ENCODE measurements at places on chromosomes 5 and 9. TPM values are rescaled to one million over a fixed set of nuclear protein-coding genes. Genes with fewer than 3 reads are reported as not detected.

The PDGFRB gene
- total RNA-seq, result 1.9 TPM

The TJP2 gene
- total RNA-seq, result 24.5 TPM

The PCAT7 gene
- not detected for total RNA-seq

The NCS1 gene
- 1.0 TPM for total RNA-seq

The SLC34A3 gene
- total RNA-seq, result not detected

DNA sequence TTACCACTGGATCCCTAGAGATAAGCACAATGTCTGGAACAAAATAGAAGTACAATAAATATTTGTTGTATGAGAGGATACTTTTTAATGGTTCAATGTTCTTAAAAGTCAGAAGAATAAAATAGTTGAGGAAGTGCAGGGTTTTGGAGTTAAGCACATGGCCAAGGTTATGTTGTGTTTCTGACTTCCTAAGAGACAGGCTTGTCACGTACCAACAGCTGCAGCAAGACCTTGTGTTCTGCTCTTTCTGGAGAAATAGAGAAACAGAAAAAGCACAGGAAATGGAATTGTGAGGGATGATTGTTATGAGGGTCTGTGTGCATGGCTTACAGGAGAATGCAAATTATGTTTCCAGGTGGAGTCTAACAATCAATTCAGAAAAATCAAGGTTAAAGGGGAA lies 12.9 kb downstream of the CARTPT start:
- H3K4me1 ChIP-seq, result no peaks in the 10 kb centered on the region
- no peak for DNase-seq
- H3K27ac ChIP-seq, result no peak overlapping the region
- peaks cover 40% of the 10 kb centered on the region for H3K27me3 ChIP-seq
- no peak overlapping the region for H3K4me3 ChIP-seq
- no peaks in the 10 kb centered on the region for H3K36me3 ChIP-seq

DNA sequence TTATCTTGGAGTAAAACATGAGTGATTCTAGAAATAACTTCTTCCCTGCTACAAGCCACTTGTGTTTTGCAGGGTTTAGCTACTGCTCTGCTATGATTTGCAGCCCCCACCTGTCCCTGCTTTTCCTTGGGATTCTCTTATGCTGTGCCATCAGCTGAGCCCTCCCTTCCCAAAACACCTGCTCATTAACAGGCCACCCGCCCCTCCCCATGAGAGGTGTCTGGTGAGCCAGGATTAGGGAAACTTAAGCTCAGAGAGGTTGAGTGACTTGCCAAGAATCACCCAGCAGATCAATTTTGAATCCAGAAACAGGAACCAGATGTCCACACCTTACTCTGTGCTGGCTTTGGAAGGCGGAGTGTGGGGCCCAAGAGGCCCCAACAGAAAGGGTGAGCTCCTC lies 111.7 kb upstream of the CXCL14 start:
- no peak overlapping the region for H3K27ac ChIP-seq
- H3K4me1 ChIP-seq, result no peaks in the 10 kb centered on the region
- H3K36me3 ChIP-seq, result no peaks in the 10 kb centered on the region
- H3K27me3 ChIP-seq, result peaks cover 16% of the 10 kb centered on the region

DNA sequence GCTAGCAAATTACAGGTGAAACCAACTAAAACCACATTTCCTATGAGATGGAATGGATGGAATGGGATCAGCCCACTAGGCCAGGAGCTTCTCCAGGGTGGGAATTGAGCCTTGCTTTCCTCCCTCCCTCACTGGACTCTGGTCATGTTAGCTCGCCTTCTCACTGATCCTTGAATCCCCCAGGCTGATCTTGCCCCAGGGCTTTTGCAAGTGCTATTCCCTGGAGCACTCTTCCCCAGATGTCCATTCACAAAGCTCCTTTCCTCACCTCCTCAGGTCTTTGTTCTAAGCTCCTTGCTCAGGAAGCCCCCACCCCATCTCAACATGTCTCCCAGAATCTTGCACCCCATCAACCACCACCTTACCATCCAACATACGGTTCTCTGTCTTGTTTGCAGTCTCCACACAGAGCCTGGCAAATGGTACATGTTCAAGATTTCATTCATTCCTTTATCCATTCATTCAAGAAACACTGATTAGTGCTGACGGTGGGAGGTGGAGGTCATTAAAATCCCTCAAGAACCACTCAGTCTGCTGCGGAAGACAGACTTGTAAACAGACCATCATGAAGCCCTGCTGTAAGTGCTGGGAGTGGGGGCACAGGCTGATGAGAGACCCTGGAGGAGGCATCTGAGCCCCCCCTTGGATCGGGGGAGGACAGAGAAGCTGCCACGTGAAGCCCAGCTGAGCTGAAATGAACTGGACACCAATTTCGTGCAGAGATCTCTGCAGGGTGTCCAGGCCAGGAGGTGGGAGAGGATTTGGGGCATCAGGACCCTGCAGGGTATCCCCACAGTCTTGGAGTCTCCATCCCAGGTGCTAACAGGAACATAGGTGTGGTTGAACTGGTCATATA lies 141.7 kb downstream of the BARX1 start:
- no peak overlapping the region for H3K4me3 ChIP-seq
- no peak for DNase-seq
- no peak overlapping the region for H3K27ac ChIP-seq
- H3K27me3 ChIP-seq, result peaks cover 19% of the 10 kb centered on the region

DNA sequence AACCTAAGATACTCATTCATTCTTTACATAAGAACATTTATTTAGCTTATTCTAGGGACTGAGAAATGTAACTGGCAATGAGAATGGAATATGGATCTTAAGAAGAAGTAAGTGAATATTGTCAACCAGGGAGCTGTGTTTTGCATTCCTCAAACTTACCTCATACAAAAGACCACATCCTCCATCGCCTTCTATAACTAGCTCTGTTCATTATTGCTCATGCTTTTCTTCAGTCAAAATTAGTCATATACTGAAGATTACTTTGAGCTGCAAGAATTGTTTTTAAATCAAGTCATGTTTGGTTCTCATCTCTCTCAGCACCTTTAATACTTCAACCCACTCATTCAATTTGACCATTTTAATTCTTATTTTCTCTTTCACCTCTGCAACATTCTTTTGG lies 140.3 kb upstream of the RASA1 start:
- no peak overlapping the region for H3K4me3 ChIP-seq
- no peak for DNase-seq
- H3K27me3 ChIP-seq, result peaks cover 4% of the 10 kb centered on the region
- no peak overlapping the region for H3K27ac ChIP-seq
- peaks cover 28% of the 10 kb centered on the region for H3K4me1 ChIP-seq
- no peaks in the 10 kb centered on the region for H3K36me3 ChIP-seq

GRCh38 chr9:7542693-7543092 lies 256.9 kb downstream of the DMAC1 start:
- no peak overlapping the region for H3K4me3 ChIP-seq
- no peak overlapping the region for H3K27ac ChIP-seq
- H3K27me3 ChIP-seq, result peaks cover 15% of the 10 kb centered on the region

GRCh38 chr5:171469326-171469725 lies 49.9 kb downstream of the FGF18 start:
- H3K27ac ChIP-seq, result no peak overlapping the region
- no peaks in the 10 kb centered on the region for H3K36me3 ChIP-seq
- H3K27me3 ChIP-seq, result peaks cover 3% of the 10 kb centered on the region
- no peaks in the 10 kb centered on the region for H3K4me1 ChIP-seq
- no peak for DNase-seq
- H3K4me3 ChIP-seq, result no peak overlapping the region

DNA sequence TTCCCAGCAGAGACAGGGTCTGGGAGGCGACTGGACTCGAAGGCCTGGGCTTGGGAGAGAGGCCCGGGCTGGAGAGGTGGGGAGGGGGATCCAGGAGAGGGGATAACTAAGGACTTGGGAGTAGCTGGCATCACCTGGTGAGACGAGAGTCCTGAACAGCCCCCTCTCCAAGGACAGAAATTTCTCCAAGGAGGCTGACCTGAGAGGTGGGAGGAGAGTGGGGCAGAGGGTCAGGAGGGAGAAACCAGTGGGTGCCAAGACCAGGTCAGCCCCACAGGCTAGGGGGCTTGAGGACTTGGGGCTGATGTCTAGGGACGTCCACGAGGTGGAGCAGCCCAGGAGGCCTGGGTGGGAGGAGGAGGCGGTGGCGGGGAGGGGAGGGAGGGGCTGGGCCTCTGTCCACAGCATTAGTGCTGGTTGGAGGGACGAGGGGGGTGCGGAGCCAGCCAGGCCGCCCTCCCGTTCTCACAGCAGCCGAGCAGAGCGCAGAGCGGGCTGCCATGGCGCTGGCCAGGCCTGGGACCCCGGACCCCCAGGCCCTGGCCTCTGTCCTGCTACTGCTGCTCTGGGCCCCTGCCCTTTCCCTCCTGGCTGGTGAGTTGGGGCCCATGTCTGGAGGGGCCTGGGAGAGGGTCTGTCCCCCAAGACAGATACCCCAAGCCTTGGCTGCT lies at the start of gene CRB2:
Gene CRB2 (plus strand): TSS at position 437 of the 671 bp plus-strand sequence. CDS start 64 bp downstream, at position 501.
- H3K4me3 ChIP-seq, result no peak within 1 kb of the TSS
- H3K27ac ChIP-seq, result peak within 1 kb of the TSS; percentile 62
- no peak for DNase-seq
- H3K36me3 ChIP-seq, result no peaks in the 10 kb centered on the region
- peaks cover 26% of the 10 kb centered on the region for H3K4me1 ChIP-seq

DNA sequence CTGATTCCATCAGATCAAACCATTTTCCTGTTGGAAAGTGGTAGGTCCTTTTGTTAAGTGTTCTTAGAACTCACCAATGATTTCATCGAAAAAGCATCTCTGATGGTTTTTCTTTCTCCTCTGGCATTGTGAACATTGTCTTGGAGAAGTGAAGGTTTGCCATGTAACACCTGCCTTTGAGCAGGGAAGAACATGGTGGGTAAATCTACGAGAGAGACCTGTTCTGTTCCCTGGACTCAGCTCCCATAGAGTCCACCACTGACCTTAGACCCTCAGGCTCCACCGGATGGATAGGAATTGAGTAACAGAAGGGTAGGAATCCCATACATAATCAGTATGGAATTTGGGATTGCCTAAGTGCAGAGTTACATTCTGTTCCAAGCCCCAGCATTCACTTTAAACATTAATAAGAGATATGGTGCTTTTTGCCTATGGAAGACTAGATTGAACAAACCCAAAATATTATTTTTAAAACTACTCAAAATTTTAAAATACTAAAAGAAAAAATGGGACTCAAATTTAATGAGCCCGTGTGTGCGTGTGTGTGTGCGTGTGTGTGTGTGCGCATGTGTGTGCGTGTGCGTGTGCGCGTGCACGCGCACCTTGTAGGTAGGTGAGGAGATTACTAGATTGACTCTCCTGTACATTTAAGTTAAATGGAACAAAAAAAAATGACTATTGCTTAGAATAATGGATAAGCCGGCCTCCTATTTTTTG lies 92.0 kb downstream of the C9orf152 start:
- H3K4me3 ChIP-seq, result no peak overlapping the region
- H3K27me3 ChIP-seq, result no peaks in the 10 kb centered on the region
- peaks cover 6% of the 10 kb centered on the region for H3K36me3 ChIP-seq
- H3K4me1 ChIP-seq, result peaks cover 6% of the 10 kb centered on the region
- H3K27ac ChIP-seq, result no peak overlapping the region

DNA sequence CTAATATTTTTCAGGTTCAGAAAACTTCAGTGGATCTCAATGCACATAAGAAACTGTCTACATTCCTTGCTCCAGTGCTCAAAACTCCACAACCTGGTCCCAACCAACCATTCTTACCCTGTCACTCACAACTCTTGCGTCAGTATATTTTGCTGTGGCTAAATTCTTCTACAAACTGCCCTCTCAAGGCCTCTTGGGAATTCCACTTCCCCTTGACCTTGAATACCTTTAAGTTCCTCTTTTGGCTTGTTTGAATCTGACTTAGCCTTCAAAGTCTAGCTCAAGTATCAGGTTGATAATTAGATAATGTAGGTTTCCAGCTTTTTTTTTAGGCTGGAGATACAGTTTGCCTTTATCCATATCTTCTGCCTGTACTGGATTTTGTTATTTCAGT lies 128.3 kb downstream of the SLF1 start:
- H3K36me3 ChIP-seq, result no peaks in the 10 kb centered on the region
- no peaks in the 10 kb centered on the region for H3K27me3 ChIP-seq
- no peak for DNase-seq
- no peak overlapping the region for H3K4me3 ChIP-seq
- H3K27ac ChIP-seq, result no peak overlapping the region

GRCh38 chr9:76808636-76809035 lies 44.4 kb downstream of the PCA3 start:
- H3K4me3 ChIP-seq, result no peak overlapping the region
- H3K27ac ChIP-seq, result no peak overlapping the region
- no peaks in the 10 kb centered on the region for H3K36me3 ChIP-seq
- H3K4me1 ChIP-seq, result no peaks in the 10 kb centered on the region

DNA sequence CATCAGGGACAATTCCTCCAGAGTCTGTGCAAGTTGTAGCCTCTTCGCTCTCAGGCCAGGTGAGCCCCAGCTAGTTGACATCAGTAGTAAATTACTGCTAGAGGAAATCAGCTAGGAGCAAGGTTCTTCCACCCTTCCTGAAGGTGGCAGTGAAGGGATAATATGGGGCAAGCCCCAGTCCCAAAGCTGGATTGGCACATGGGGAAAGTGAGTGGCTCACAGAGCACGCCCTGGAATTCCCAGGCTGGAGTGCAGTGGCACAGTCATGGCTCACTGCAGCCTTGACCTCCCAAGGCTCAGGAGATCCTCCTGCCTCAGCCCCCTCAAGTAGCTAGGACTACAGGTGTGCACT lies 82.1 kb downstream of the CYFIP2 start:
- H3K4me1 ChIP-seq, result peaks cover 36% of the 10 kb centered on the region
- peaks cover 93% of the 10 kb centered on the region for H3K36me3 ChIP-seq
- no peak for DNase-seq

DNA sequence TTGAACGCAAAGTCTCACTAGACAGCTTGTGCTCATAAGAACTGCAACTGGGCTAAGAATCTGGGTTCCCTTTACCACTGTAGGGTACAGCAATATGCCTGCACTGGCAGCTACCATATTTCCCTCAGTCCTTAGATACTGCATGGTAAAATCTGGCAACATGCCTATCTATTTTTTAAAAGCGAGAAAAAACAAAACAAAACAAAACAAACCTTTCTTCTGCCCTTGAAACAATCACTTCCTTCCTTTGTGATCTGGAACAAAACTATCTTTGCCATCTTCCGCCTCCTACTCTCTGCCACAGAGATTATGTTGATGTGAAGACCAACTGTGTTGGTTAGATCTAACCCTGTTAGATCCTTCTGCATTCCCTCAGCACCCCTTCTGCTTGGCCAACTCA lies 242.9 kb downstream of the EBF1 start:
- H3K4me3 ChIP-seq, result no peak overlapping the region
- H3K4me1 ChIP-seq, result peaks cover 16% of the 10 kb centered on the region
- H3K36me3 ChIP-seq, result no peaks in the 10 kb centered on the region
- H3K27me3 ChIP-seq, result peaks cover 1% of the 10 kb centered on the region
- peak overlapping the region; percentile 21 for H3K27ac ChIP-seq

GRCh38 chr9:77847059-77847499 lies 184.5 kb downstream of the GNAQ start:
- no peaks in the 10 kb centered on the region for H3K36me3 ChIP-seq
- H3K4me1 ChIP-seq, result peaks cover 21% of the 10 kb centered on the region
- H3K27ac ChIP-seq, result no peak overlapping the region
- DNase-seq, result no peak
- H3K4me3 ChIP-seq, result no peak overlapping the region
- no peaks in the 10 kb centered on the region for H3K27me3 ChIP-seq

GRCh38 chr5:150246429-150246828 lies 43.1 kb downstream of the CAMK2A start:
- H3K4me3 ChIP-seq, result no peak overlapping the region
- no peak overlapping the region for H3K27ac ChIP-seq
- no peaks in the 10 kb centered on the region for H3K27me3 ChIP-seq
- H3K36me3 ChIP-seq, result no peaks in the 10 kb centered on the region

Data from activated CD4-positive, alpha-beta T cell treated with anti-CD3 and anti-CD28 coated beads, Interleukin-2, amount 10 ng/mL, durations not matched to agents 7 days and 5 days (primary cell).